ENCODE measurements at places on chromosomes 1 and 21.

DNA sequence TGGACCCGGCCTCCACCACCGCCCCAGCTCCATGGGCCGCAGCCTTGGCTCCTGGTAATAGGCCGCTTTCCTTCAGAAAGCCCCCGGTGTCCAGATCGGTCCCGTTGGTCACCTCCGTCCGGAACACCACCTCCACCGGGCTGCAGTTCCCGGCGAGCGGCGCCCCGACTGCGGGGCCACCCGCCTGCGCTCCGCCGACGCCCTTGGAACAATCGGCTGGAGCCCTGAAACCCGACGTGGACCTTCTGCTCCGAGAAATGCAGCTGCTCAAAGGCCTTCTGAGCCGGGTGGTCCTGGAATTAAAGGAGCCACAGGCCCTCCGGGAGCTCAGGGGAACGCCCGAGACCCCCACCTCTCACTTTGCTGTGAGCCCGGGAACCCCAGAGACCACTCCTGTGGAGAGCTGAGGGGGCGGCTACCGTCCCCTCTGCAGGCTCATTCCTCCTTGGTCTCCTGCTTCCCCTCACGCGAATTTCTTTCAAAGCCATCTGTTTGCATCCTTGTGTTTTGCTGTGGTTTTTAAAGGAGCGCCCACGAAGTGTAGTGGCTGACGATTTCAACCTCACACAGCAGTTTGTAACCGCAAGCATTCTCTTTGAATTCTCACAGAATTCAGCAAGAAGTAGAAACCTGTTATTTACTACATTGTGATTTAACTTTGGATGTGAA lies 6.0 kb downstream of the FCRLB start:
- DNase-seq = peak; percentile 59

DNA sequence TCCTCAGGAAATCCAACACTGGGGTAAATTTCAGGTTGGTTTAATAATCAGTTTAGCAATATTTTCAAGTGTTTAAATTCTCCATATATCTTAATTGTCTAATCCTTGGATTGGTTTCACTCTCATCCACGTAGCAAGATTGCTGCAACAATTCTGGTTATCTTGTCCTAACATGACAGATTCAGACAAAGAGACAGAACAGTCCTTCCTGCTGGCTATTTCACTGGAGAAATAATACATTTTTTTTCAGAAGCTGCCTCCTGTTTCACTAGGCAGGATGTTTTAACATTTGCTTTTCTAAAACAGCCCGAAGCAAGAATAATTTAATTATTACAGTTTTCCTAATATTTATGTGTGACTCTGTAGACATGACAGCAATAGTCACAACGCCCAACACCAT lies 2011.2 kb downstream of the NCAM2 start:
- DNase-seq = no peak

GRCh38 chr1:15639931-15640330 lies 22.7 kb downstream of the DDI2 start:
- DNase-seq = no peak

DNA sequence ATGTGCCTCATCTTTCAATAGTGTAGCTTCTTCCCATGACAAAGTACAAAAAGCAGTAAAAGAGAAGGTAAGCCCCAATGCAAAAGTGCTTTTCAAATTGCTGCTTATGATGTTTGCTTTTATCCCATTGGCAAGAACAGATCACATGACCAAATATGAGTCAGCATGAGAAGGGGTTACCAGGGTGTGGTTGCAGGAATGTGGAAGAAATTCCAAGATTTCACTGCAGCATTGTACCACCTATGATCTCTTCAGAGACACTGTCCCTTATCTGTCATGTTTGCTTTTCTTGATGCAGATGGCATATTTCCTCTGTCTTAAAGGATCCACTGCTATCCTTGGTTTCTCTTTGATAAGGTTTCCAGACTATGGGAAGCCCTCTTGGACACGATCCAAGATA lies 1006.9 kb upstream of the PRMT6 start:
- DNase-seq = no peak

DNA sequence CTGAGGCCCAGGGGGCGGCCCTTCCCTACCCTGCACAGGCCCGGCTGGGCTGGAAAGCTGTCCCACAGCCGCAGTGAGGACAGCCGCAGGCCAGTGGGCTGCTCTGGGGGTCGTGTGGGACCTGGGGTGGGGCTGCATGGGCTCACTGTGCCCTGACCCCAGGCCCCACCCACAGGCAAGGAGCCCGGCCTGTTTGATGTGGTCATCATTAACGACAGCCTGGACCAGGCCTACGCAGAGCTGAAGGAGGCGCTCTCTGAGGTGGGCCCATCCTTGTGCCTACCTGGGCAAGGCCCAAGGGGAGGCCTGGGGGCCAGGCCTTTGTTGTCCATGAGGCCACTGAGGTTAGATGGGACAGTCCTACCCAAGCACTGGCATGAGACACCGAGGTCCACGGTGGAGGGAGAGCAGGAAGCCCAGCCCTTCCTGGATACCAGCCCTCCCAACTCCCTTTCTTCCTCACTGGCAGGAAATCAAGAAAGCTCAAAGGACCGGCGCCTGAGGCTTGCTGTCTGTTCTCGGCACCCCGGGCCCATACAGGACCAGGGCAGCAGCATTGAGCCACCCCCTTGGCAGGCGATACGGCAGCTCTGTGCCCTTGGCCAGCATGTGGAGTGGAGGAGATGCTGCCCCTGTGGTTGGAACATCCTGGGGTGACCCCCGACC lies 1.4 kb upstream of the GJC2 start:
- DNase-seq = no peak

GRCh38 chr1:160451859-160452232 lies 51.5 kb downstream of the VANGL2 start:
- no peak for DNase-seq

DNA sequence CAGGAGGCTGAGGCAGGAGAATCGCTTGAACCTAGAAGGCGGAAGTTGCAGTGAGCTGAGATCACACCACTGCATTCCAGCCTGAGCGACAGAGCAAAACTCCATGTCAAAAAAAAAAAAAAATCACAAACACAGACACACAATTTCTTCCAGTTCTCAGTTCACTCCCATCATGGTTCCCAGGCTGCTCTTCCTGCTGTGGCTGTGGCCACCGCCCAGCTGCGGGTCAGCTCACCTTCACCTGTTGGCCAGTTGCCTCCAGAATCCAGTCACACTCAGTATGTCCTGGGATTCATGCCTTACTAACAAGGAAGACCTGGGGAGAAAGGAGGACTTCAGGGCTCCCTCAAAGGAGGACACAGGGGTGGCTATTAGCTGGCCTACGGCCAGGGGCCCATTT lies 45.9 kb upstream of the SLC25A33 start:
- no peak for DNase-seq

GRCh38 chr1:74812180-74812541 lies 79.2 kb downstream of the TYW3 start:
- DNase-seq = no peak

GRCh38 chr1:5914676-5915365 lies 77.4 kb downstream of the NPHP4 start:
- no peak for DNase-seq

DNA sequence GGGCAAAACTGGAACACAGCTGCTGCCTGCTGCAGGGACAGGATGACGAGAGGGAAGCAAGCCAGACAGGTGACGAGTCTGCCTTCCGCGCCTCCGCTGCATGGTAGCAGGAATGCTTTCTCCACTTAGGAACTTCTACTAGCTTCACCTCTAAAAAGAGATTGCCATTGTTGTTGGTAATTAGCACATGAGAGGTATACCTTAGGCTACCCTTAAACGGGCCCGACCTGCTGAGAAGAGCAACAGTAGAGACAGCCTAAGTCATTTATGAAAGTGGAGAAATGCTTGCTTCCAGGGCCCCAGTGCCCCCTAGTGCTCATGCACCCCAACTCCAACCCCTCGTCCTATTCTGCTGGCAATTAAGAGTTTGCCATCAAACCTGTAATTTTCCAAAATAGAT lies 96.9 kb upstream of the AKT3 start:
- DNase-seq = peak; percentile 57

GRCh38 chr1:226974544-226975258 lies 34.6 kb downstream of the COQ8A start:
- DNase-seq = no peak

- DNase-seq = no peak
Observed at GRCh38 chr21:32020564-32020963, 147.7 kb downstream of the HUNK start.

DNA sequence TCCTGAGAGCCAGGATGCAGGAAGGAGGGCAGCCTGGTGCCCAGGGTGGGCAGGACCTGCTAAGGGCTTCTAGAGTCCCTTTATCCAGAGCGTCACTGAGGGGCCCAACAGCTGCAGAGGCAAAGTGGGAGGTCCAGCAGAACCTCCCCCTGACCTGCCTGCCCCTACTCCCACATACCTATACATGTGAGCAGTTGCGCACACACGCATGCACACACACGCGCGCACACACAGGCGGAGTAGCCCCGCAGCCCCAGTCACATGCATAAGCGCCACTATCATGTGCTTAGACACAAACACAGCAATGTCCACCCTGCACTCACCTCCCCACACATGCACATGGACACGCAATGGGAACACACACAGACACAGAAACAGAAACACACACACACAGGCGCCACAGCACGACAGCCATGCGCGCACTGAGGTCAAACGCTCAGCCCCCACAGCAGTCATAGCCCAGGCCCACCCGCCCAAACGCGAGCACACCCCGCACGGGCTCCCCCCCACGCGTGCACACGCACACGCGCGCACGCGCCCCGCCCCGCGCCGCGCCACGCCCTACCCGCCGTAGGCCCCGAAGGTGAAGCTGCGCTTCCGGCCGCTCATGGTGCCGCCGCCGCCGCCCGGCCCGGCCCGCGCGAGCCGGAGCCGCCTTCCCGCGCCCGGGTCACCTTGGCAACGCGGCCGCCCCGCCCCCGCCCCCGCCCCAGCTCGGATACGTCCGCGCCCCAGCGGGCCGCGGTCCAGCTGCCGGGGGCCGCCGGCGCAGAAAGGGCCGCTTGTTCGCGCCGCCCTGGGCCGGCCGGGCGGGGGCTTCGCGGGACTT lies 17.7 kb downstream of the RAP1GAP start:
- peak; percentile 49 for DNase-seq

DNA sequence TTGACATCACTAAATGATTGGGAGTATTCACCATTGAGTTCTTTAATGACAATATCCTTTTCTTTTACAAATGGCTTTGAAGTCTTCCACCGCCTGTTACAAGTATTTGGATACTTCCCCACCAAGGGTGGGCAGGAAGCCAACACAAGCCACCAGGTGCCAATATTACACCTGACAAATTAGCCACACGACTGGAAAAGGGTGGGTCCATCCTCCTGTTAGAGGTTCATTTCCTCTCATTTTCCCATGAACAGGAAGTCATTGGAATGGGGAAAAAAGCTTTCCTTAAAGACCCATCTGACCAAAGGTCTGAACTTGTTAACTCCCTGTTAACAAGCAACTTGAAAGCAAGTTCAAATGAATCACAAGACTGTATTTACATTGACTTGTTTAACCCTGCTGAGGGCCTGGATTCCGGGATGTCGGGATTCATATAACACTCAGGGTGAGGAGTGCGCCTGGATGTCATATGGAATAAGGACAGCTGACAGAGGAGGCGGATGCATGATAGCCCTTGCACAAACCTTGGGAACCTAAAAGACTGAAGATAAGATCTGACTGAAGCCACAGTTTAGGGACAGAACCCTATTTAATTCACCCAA lies 40.5 kb upstream of the PROX1 start:
- DNase-seq = no peak

DNA sequence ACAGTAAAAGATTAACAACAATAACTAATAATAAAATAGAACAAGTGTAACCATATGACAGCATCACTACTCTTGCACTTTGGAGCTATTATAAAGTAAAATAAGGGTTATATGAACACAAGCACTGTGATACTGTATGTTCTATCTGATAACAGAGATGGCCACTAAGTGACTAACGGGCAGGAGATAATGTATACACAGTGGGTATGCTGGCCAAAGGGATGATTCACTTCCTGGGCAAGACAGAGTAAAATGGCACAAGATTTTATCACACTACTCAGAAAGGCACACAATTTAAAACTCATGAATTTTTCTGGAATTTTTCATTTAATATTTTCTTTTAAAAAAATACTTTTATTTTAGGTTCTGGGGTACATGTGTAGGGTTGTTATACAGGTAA lies 12.3 kb downstream of the SLC9C2 start:
- DNase-seq = no peak

DNA sequence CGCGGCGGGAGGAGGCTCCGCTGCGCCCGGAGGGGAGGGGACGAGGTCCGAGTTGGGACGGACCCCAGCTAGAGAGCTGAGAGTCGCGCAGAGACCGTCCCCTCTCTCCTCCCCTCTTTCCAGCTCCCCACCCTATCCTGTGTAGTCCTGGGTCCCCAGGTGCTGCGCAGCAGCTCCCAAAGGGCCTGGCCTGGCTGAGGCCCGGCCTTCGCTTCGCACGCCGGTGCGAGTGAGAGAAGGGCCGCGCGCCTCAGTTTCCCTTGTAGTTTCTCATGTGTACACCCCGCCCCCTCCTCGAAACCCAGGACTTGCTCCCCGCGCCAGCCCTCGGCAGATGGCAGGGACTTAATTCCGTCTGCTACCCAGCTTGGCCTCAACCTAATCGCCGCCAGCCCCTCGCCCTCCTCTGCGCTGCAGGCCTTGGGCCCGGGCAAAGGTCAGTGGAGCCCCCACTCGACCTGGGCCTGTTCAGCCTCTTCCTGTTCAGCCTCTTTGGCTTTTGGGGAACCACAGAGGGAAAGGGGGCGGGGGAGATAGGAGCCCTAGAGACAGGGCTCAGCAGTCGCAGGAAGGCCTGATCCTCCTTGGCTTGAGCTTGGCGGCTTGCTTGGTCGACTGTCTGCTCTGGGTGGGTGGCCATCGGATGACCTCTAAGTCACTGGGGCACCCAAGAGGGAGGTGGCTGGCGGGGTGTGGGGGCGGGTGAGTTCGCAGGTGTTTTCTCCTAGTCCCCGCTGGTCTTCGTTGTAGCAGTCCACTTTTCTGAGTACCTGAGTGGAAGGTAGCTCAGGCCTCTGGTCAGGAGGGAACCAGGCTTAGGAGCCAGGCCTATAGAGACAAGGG lies 1.0 kb downstream of the ZNF687 start:
- peak; percentile 66 for DNase-seq

- no peak for DNase-seq
Observed at GRCh38 chr1:233144434-233144833, 151.1 kb downstream of the PCNX2 start.

DNA sequence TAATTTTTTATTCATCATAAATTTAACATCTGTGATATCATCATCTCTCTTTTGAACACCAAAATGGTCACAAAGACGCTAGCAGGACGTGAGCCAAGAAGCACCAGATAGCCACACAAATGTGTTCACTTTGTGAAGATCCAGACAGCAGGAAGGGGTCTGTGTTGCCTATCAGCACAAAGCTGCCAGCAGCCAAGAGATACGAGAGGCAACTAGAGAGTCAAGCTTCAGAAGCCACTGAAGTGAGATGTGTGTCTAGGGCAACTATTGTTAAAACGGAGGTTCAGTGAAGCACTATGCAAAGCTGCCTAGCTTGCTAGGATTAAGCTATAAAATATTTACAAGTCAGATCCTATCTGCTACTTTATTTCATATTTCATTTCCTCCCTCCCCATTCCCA lies 45.3 kb downstream of the NDC1 start:
- DNase-seq = no peak

GRCh38 chr21:41701749-41702148 lies 65.1 kb downstream of the RIPK4 start:
- DNase-seq = peak; percentile 77
